ENCODE measurements at places on chromosomes 3 and 15.

DNA sequence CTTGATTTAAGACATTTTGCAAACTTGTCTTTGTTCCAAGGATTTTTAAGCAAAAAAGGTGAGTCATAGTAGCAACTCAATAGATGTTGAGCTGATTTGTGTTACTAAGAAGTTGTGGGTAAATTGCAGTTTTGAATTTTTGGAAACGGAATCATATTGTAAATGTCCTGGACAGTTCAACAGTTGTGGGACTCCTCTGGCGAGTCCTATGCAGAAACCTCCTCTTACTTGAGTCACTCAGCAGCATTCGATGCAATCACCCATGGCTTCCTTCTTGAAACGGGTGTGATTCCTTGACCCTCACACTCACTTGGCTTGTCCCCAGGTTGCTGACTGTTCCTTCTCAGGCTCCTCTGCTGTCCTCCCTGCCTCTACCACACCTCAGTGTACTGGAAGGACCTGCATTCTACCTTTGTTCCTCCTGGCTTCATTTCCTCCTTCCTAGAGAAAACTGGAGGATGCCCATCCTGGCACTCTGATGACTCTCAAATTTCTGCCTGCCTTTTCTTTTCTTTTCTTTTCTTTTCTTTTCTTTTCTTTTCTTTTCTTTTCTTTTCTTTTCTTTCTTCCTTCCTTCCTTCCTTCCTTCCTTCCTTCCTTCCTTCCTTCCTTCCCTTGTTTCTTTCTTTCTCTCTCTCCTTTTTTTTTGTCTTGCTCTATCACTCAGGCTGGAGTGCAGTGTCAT is 52.8 kb upstream of the DGKG start:
- DNase-seq: no peak

- no peak for DNase-seq
Measured at GRCh38 chr15:90994059-90994416, 297 bp downstream of the PRC1 start.

GRCh38 chr15:77144492-77145070 is 73.7 kb upstream of the TSPAN3 start:
- DNase-seq: no peak

GRCh38 chr3:85427467-85427866 is 468.7 kb downstream of the CADM2 start:
- no peak for DNase-seq
